Caco-2 (cell line): ENCODE measurements at places on chromosomes 6 and 20.

- DNase-seq: peak; percentile 74
Measured at GRCh38 chr20:63642527-63643247, 10.5 kb downstream of the STMN3 start.

DNA sequence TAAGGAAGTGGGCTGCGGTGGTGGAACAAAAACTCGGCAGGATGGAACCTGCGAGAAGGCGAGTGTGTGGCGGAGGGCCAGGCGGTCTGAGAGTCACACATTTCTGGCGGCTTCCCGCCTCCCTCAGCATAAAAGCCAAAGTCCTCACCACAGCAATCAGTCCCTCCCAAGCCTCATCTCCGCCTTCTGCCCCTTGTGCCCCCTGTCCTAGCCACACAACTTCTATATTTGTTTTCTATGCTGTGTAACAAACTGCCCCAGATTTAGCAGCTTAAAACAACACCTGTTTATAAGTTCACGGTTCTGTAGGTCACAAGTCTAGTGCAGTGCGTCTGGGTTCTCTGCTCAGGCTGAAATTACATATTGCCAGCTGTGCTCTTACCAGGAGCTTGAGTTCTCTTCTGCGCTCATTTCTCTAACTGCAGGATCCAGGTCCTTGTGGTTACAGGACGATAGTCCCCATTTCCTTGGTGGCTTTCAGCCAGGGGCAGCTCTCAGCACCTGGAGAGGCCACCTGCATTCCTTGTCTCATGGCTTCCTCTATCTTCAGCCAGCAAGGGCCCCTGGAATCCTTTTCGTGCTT lies 11.7 kb upstream of the SPO11 start:
- DNase-seq: no peak

DNA sequence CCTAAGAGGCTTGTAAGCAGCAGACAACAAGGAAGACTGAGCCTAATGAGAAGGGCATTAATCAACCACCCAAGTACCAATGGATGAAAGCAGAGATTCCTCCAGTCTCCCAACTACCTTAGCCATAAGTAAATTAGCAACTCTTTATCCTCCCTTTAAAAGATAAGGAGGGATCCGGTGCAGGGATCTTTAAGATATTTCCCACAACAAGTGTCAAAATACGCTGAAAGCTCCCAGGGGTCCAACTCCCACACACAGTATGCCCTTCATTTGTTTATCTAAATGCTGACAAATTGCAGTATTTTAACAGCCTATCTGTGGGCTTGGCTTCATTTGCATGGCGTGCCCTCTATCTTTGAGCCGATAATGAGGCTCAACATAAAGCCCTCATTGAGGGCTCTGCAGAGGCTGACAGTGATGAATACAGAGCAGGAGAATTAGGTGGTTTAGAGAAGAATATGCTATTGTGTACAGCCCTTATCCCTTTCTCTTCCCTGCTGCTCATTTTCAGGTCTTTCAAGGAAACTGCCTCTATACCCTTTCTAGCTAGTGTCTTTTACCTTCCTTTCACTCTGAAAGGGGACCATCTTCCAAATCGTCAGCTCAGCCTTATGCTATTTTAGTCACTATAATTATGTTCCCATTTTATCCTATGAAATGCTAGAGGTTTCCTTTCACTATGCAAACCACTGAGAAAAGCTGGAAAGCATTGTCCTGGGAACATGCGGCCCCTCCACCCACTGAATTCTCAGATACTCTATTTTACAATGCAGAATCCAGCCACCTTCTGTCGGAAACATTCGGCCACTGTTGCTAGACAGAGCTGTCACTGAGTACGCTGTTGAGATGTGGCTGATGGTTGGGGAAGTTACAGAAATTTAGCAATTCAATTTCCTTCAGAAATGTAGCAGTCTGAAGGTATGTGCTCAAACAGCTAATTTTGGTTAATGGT lies 575.2 kb upstream of the JAG1 start:
- no peak for DNase-seq

DNA sequence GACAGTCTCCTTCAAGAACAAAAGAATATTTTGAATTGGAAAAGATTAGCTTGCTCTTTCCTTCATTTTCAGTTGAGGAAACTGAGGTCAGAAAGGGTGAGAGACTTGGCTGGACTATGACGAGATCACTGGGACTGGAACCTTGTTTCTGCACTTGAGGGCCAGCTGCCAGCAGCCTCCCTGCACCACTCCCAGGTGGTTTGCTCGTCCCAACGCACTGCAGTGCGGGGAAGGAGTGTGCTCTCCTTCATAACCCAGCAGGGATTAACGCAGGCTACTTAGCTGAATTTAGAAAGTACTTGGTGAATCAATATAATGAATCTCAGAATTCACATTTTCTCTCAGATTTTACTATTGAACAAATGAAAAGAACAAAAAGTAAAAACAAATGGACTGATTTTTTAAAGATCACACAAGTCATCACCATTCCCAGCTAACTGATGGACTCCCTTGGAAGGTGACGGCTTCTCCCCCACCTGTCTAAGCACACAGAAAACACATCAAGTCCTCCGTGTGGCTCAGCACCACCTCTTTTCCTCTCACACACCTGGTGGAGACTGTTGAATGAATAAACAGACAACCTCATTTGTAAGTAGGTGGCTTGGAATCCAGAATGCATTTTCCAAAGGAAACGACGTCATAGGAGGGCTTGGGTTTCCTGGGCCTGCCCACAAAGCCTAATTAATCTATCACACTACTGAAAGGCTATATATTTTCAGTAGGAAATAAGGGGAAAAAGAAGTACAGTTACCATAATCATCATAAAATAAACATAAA lies 121.0 kb downstream of the QRSL1 start:
- no peak for DNase-seq

DNA sequence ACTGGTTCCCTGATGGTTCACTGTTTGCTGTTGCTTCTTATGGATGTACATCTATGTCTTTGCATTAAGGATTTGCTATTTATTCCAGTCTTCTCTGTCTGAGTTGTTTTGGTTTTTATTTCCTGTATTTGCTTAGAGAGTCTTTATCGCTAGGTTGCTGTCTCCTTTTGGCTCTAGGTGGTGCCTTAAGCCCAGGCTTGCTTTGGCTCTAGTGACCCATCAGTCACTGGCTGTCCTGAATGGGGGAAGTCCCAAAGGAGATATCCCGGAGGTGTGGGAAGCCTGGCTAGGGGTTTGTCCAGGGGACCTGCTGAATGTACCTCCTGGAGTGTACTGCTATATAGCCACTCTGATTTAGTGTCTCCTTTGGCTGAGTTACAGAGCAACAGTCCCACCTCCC lies 53.4 kb downstream of the MCHR2 start:
- no peak for DNase-seq

DNA sequence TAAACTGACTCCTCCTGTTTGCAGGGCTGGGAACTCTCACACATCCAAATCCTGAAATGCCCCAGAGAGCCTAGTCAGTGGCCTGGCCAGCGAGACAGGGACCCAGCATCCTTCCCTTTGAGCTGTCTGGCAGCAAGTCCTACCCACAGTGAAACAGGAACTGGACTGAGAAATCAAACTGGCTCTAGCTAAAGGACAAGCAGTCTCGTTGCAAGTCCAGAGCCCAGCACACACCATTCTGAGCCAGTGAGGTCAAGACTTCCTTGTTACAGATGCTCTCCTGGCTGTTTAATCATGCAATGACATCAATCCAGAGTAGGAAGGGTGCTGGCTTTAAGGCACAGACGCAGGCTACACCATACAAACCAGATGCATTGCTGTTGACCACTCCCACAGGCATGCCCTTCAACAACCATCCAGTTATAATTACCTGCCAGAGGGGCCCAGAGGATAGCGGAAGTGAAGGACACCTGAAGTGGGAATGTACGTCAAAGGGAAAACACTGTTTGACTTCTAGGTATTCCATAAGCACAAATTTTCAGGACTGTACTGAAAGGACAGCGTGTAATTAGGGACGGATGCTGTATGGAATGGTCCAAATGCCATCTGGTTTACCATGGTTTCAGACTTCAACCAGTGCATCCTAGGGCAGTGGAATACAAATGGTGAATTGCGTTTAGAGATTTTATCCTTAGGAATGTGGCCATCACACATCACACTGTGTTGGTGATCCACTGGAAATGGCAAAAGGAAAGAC lies 114.4 kb downstream of the SLC23A2 start:
- no peak for DNase-seq

DNA sequence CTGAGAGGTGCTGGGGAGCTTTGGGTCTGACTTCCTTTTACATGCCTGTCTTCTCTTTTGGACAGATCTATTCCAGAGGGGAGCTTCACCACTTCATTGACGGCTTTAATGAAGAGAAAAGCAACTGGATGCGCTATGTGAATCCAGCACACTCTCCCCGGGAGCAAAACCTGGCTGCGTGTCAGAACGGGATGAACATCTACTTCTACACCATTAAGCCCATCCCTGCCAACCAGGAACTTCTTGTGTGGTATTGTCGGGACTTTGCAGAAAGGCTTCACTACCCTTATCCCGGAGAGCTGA lies 13.1 kb downstream of the PRDM1 start:
- no peak for DNase-seq

GRCh38 chr20:44959638-44960102 lies 527 bp downstream of the TOMM34 start:
- DNase-seq: no peak

GRCh38 chr20:6395695-6396094 lies 272.9 kb upstream of the FERMT1 start:
- no peak for DNase-seq
